CD4-positive, alpha-beta T cell (primary cell): ENCODE measurements at places on chromosomes 6 and 20. TPM values are rescaled to one million over a fixed set of nuclear protein-coding genes. Genes with fewer than 3 reads are reported as not detected.

TMX4 gene
- total RNA-seq: 39.8 TPM

GHRH gene
- not detected for total RNA-seq

OXT gene
- 1.1 TPM for total RNA-seq

SOX12 gene
- 11.6 TPM for total RNA-seq

C6orf52 gene
- not detected for total RNA-seq

CFB gene
- total RNA-seq: 1.5 TPM

HFE gene
- 0.28 TPM for total RNA-seq

PDCD2 gene
- 57.1 TPM for total RNA-seq

TGM6 gene
- total RNA-seq: not detected

ASIP gene
- total RNA-seq: not detected

REM1 gene
- total RNA-seq: not detected

ID4 gene
- total RNA-seq: not detected

TUBB2B gene
- not detected for total RNA-seq

TREML4 gene
- total RNA-seq: not detected

NOTCH4 gene
- 0.53 TPM for total RNA-seq

MUCL3 gene
- not detected for total RNA-seq

ENPP5 gene
- 0.11 TPM for total RNA-seq

GATA5 gene
- total RNA-seq: not detected

CCN6 gene
- total RNA-seq: not detected

LMBRD1 gene
- total RNA-seq: 40.3 TPM

IDH3B gene
- total RNA-seq: 181 TPM

GSTA2 gene
- total RNA-seq: not detected

GRM1 gene
- not detected for total RNA-seq

FOXC1 gene
- total RNA-seq: not detected
